GM03348 (cell line): ENCODE measurements at places on chromosomes 6 and 20.

- no peak for DNase-seq
These were observed 8.0 kb upstream of the SIM1 start for GRCh38 chr6:100472674-100473073.

- DNase-seq: peak; percentile 31
These were observed 96.6 kb downstream of the HAO1 start for GRCh38 chr20:7843613-7844012.

- DNase-seq: no peak
These were observed 13.8 kb downstream of the NQO2 start for GRCh38 chr6:3013486-3013885.

DNA sequence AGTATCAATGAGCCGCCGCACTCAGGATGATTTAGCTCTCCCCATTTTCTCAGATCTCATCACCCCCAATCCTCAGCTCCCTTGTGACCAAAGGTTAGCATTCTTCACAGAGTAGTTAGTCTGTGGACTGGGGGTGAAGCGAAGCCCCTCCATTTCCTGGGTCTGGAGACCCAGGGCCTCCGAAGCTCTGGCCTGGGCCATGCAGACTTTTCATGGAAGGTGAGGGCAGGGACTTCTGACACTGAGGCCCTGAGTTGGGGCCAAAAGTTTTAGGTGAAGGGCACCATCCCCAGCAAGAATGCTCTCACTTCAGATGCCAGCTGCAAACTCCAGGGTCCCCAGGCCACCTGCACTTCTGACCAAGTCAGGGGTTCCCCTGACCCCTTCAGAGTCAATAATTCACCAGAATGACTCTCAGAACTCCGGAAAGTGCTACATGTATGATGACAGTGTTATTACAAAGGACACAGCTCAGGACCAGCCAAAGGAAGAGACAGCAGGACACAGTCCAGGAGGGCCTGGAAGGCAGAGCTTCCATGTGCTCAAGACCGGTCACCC is 65.7 kb upstream of the DUSP22 start:
- DNase-seq: no peak

DNA sequence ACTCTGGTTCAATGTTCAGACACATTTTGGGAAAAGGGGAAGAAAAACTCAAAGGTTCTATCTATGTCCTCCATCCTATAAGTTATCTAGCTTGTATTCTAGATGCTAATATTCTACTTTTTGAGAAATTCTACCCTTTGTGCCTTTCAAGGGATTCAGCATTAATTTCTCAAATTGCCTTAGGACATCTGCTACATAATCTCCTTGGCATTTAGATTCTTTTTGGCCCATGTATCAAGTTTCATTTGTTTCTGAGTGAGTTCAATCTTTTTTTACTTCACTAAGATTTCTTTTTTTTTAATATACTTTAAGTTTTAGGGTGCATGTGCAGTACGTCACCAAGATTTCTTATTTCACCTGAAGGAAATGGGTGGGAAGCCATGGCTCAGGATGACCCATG is 232.7 kb upstream of the TENT5A start:
- DNase-seq: no peak

GRCh38 chr20:59185809-59186208 is 22.2 kb downstream of the ZNF831 start:
- no peak for DNase-seq

GRCh38 chr6:119791736-119792135 is 442.2 kb upstream of the MAN1A1 start:
- no peak for DNase-seq

DNA sequence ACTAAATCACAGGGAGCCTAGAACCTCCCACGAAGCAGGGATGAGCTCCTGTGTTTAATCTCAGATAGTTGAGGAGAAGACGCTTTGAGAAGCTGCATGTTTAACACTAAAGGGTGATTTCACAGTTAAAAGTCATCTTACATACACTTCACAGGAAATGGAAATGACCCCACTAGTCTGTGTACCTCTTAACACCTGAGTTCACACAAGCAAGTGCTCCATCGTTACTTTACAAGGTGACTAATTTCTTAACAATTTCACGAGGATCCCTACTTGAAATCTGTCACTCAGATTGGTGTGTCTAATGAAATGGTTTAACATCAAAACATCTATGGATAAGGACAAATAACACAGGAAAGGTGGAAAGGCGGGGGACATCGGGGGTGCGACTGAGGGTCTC is 93.8 kb upstream of the RPS6KA2 start:
- DNase-seq: no peak

- DNase-seq: no peak
These were observed 284.7 kb upstream of the CITED2 start for GRCh38 chr6:139659196-139659595.

DNA sequence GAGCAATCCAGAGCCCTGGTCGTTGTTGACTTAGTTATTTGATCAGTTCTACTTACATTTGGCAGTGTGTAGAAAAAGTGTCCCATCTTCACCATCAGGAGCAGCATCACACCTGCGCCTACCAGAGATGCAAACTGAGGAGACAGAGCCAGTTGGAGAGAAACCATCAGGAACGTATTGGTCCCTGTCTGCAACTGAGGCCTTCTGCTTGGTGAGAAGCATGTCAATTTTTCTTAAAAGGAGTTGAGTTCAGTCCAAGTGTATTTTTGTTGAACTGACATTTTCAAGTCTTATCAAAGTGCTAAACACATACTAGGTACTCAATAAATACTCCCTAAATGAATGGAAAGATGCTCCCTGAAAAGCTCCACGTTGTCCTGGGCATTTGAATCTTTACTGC is 47.9 kb upstream of the SRPK1 start:
- DNase-seq: no peak

DNA sequence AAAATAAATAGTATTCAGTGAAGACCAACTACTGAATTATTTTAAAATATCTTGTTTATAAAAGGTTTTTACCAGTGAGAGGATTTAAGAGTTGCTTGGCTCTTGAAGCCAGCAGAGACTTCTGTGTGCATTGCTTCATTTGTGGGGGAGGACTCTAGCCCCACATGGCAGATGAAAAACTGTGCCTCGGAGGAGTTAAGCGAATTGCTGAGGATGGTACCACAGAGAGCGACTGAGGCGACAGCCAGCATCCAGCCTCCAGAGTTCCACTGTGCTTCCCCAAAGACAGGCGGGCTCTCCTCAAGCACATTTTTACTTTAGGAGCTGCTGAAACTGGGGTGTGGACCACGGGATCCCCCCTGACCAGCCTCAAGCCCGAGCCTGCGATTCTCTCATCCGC is 80.7 kb downstream of the THBS2 start:
- no peak for DNase-seq

GRCh38 chr6:43934803-43935602 is 165.0 kb downstream of the VEGFA start:
- no peak for DNase-seq

GRCh38 chr6:21595285-21596144 is 2.0 kb downstream of the SOX4 start:
- DNase-seq: peak; percentile 43

DNA sequence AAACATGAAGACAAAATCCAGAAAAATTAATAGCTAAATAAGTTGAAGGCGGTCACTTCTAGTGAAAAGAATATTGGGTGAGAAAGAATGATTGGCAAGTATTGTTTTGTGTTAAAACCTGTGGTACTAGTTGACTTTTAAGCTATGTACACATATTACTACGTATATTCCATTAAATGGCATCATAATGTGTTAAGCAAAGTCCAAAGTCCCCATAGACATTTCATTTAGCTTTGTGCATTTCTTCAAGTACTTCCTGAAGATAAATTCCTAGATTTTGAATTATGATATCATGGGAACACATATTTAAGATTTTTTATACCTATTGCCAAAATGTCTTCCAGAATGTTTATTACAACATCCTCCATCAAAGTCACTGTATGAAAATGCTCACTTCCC is 272.7 kb upstream of the IRAK1BP1 start:
- no peak for DNase-seq

- no peak for DNase-seq
These were observed 90.3 kb downstream of the BCAS1 start for GRCh38 chr20:53980031-53980465.

- peak; percentile 39 for DNase-seq
These were observed 260.3 kb upstream of the FAM83B start for GRCh38 chr6:54586251-54586650.

GRCh38 chr6:20447581-20448132 is 46.0 kb downstream of the E2F3 start:
- no peak for DNase-seq

DNA sequence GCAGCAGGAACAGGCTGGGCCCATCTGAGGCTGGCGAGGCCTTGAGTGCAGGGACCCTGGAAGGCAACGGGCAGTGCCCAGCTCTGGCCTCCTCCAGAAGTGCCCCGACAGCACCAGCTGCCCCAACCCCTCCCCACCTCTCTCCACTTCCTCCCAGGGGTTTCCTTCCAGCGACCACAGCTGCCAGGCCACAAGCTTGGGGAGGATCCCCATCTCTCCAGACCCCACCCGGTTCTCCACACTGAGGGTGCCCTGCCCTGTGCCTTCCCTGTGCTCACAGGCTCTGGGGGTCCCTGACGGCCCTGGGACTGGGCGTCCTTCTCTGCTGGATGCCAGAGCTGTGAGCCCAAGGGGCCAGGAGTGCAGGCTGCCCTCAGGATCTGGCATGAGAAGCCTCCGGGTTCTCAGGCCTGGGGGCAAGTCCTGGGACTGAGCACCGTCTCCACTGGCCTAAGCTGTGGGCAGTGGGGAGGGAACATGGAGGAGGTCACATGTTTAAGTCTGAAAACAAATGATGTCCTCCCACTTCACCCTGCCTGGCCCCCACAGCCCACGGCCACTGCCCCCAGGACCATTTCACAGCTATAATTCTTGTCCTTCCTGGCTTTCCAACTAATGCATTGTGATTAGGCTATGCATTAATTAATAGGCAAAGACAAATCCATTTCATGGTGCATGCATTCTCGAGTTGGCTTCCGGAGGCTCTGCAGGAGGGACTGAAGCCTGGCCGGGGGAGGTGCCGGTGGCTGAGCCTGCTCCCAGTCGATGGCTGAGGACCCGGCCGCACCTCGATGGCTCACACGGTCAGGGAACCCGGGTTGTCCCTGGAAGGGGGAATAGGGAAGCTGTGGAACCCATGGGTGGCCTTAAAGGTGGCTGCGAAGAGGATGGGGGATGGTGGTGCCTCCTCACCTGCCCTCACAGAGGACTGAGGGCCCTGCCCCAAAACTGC is 24.4 kb downstream of the BHLHE23 start:
- DNase-seq: no peak

DNA sequence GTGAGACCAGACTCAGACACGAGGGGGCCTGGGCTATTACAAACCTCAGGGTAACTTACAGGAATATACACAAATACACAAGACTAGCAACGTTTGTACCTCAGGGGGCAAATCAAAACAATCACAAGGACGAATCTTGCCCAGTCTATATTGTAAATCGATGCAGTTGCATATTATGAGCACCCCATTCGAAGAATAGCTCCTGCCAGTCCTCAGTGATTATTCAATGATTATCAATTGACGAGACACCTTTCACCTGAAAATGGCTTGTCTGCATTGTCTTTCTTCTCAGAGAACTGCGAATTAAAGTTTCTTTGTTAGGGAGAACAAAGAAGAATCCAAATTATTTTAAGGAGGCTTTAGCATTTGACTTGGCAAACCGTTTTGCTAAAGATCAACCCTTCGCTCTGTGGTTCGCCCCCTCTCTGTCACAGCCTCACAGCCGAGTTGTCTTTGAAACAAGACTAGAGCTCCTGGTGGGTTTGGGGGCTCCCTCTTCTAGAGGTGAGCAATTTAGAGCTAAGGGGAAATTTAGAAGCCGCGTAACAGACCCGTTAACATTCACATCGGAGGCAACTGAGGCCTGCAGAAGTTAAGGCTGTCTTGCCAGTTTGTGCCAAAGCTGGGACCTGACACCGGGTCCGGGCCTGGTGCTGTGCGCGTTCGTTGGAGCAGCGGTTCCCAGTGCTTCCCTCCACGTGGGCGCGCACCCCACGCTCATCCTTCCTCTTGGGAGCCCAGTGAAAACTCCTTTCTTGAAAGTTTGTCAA is 24.9 kb upstream of the MAP3K7 start:
- DNase-seq: no peak

DNA sequence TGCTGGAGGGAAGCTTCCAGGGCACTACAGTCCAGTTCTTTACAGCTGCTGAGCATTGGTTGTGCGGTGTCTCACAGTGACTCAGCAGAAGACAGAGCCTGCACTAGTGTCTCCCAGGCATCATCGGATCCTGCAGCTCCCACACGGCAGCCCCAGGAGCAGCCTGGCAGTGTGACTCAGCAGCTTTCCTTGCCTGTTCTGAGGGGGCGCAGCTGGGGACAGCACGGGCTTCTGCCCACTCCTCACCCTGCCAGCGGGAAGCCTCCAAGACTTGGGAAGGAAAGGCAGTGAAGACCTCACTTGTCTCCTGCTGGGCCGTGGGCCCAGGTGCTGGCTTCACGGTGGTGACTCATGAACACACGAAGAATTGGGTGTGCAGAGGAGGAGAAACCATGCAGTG is 165.4 kb downstream of the SYNDIG1 start:
- DNase-seq: peak; percentile 93

- peak; percentile 89 for DNase-seq
These were observed 1.0 kb downstream of the PXDC1 start for GRCh38 chr6:3750317-3751076.

DNA sequence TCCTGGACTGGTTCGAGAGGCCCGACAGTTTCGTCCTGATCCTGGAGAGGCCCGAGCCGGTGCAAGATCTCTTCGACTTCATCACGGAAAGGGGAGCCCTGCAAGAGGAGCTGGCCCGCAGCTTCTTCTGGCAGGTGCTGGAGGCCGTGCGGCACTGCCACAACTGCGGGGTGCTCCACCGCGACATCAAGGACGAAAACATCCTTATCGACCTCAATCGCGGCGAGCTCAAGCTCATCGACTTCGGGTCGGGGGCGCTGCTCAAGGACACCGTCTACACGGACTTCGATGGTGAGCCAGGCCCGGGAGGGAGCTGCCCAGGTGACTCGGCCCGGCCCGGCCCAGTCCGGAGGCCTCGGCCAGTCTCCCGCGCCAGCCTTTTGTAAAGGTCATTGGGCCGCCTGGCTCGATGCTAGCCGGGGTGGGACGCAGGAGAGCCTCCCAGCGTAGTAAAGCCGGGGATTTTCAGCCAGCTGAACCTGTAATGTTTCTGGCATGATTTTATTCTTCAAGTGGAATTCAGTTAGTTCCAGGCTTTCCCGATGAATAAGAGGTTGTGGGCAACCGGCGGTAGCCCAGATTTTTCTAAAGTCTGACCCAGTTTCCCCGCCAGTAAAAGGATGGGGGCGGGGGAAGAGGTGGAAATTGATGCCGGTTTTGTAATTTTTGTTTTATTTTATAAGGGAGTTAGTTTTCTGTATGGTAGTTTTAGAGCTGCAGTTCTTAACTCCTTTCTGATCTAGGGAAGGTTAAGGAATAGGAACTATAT is 1.4 kb downstream of the PIM1 start:
- DNase-seq: peak; percentile 31

DNA sequence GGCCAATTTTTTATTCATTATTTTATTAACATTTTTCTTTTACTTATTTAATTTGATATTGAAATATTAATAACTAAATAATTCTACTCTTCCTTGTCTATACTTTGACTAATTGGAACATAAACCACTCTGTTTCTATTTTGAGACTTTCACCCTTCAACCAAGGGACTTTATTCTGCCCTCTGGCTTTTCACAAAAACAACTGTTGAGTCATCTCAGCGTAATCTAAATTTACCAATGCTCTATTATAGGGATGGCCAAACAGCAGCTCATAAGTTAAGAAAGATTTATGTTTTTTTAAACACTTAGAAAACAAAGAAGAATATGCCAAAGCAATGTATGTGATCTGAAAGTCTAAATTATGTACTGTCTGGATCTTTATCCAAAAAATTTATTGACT is 46.7 kb downstream of the DOP1A start:
- no peak for DNase-seq
